ENCODE measurements at places on chromosomes 3 and 15.

DNA sequence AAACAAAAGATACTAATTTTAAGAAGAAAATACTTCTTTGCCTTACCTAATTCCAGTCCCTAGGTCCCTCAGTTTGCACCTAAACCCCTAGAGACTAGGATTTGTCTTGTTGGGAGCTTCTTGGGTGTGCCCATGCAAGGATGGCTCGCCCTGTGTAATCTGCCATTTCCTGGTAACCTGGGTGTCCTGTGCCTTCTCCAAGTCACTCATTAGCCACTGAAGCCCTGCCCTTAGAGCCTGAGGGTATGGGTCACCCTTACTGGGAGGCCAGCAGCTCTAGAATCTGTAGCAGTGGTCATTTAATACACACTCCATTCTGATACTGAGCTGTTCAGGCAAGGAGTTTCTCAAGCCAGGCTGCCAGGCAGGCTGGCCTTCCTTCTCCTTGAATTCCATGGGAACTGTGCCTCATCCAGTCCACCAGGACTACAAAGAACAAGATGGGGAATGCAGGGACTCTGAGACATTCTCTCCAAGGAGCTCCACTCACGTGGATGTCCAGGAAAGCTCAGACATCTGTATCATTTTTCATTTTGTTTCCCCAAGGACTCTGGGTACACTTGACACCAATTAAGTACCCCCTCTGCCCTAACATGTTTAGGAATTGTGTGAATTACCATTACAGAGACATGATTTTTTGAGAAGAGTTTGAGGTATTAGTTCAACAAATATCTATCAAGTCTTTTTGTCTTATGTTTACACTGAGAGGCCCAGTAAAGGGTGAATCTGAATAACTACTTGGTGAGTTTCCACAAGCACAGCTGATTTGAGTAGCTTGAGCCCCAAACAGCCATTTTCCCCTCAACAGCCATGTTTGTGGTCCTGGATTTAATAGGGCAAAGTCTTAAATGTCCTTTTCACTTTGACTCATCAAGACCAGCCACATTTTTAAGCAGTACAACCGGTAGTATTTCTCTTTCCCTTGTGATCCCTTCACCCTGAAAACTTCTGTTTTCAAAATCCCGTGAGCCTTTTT lies 52.6 kb downstream of the ARNT2 start:
- DNase-seq, result no peak

DNA sequence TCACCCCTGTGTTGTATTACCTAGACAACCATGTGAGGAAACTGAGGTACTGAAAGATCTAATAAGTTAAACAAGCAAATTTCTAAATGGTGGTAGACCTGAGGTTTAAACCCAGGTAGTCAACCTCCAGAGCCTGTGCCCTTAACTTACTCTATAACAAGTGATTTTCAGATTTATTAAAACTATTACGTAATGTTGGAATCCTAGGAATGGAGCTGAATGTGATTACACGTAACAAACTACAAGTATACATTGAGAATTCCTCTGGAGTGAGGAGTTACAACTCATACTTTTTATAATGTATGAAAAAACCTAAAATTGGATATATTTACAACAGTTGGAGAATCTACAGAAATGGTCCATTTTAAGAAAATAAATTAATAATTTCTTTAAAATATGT lies 18.0 kb downstream of the FAM98B start:
- no peak for DNase-seq

GRCh38 chr15:40594429-40594836 lies 384 bp downstream of the KNL1 start:
- DNase-seq, result no peak

GRCh38 chr15:57730876-57731275 lies 24.4 kb downstream of the POLR2M start:
- no peak for DNase-seq

GRCh38 chr3:175121225-175121624 lies 262.1 kb downstream of the NAALADL2 start:
- no peak for DNase-seq
